ENCODE measurements at places on chromosomes 6 and 20.

- DNase-seq, result no peak
These were observed 52.6 kb downstream of the GINS1 start for GRCh38 chr20:25459916-25460535.

DNA sequence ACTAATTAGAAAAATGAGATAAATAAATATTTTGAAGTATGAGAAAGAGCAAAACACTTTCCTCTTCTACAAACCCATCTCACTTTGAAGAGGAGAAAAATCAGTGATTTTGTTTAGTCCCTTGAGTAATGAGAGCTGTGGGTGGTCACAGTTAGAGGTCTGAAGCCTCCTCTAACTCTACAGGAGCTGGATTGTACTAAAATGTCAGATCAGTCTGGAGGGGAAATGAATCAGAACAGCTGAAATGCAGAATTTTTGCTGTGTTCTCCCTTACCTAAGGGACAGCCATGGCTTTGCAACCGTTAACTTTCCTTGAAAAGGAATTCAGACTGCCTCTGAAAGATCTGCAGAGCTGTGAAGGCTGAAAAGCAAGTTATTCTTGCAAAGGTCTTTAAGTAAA, 11.4 kb upstream of the RFPL4B start:
- no peak for DNase-seq

DNA sequence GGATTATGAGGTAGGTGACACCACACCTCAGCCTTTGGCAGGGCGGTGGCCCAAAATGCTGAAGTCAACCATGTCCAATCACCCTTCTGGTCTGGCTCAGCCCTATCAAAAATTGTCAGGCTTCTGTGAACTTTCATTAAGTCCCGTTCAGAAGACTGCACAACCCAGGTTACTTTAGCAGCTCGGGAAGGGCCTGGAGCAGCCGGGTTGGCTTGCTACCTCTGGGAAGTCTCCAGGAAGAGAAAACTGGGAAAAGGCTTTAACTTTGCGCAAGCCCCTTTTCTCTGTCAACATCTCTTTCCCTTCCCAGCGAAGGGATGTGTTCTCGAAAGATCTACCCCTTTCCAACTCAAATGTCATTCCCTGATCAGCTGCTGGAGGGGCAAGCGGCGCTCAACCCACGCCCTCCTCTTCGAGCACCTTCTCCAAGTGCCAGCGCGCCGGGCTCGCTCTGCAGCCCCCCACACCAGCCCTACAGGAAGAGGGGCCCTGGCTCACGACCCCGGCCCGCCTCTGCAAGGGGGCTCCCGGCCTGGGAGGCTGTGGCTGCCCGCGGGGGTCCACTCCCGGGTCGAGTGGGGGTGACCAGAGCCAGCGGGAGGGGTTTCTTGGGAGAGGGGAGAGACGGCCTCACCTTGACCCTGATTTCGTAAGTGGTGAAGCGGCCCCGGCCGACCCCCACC, 573 bp downstream of the SNX3 start:
- DNase-seq, result no peak

DNA sequence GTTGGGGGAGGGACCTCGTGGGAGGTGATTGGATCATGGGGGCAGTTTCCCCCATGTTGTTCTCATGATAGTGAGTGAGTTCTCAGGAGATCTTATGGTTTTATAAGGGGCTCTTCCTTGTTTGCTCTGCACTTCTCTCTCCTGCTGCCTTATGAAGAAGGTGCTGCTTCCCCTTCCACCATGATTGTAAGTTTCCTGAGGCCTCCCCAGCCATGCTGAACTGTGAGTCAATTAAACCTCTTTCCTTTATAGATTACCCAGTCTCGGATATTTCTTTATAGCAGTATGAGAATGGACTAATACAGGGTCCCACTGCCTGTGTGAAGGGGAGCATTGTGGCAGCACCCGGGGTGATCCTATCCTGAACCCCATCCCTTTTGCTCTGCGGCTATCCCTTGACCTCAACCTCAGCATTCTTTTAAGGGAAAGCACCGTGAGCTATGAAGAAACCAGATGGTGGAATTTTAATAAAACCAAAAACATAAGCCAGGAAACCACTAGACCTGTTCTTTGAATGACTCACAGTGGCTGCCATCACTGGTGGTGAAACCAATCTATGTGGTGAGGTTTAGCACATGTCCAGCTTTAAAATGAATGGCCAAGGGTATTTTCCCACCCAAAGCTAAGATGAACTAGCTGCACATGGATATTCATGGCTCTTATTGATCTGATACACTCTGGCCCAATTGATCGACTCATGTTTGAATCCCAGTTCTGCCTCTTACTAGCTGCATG, 62.2 kb downstream of the ZDHHC14 start:
- no peak for DNase-seq

DNA sequence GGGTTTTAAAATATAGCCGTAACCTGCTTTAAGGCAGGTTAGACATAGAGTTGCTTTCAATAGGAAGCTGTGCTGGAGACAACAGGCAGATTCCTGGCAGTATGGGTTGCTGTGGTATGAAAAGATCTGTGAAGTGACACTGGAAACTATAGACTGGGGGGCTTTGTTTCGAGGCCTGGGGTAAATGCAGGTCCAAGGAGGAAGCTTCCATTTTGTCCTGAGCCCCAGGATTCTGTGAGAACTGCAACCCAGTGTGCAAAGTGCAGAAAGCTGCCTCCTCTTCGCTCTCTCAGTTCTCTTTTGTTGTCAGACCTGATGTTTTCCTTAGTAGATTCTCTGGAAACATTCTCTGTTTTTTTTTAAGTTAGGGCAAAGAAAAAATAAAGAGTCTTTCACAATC, 86.9 kb downstream of the LYRM4 start:
- no peak for DNase-seq

DNA sequence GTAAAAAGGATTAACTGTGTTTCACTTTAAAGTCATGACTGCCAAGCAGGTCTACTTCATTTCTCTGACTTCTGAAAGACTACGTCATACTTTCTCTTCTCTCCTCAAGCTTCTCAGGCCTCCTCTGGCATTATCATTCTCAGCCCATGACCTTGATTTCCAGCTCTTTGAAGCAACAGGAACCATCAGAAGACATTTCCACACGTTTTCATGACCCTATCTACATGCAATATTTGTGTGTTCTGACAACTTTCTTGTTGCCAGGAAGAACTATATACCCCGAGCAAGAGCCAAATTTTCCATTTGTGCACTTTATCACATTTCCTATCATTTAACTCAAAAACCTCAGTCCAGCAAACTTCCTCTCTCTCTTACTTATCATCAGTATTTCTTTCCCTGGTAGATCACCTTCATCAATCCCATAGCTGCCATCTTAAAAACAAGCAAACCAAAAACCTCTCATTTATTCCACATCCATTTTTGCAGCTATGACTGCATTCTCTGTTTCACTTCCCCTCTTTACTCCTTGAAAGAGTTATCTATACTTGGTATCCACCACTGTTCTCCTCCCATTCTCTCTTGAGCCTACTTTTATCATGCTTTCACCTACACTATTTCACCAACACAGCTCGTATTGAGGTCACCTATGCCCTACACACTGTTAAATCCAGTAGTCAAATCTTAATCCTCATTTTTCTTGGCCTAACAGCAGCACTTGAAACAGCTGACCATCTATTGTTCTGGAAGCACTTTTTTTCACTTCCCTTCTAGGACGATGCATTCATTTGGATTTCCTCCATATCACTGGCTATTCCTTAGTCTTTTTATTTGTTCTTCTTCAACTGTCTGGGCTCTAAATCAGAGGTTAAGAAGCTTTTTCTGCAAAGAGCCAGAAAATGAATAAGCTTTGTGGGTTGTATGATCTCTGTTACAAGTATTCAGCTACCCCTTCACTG, 47.1 kb downstream of the STX7 start:
- no peak for DNase-seq

GRCh38 chr6:33112148-33112547, 36.4 kb downstream of the HLA-DPB1 start:
- DNase-seq, result no peak

GRCh38 chr20:45039475-45039820, 61.5 kb downstream of the KCNS1 start:
- no peak for DNase-seq

DNA sequence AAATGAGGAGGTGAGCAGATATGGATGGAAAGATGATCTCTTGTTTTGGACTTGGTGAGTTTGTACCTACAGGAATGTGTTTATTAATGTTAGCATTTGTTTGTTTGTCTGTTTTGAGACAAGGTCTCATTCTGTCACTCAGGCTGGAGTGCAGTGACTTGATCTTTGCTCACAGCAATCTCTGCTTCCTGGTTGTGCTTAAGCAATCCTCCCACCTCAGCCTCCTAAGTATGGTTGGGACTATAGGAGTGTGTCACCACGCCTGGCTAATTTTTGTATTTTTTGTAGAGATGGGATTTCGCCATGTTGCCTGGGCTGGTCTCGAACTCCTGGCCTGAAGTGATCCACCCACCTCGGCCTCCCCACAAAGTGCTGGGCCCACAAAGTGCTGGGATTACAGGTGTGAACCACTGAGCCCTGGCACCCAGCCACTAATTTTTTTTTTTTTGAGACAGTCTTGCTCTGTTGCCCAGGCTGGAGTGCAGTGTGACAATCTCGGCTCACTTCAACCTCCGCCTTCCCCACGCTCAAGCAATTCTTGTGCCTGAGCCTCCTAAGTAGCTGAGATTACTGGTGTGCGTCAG, 7.1 kb downstream of the CASP8AP2 start:
- DNase-seq, result no peak

DNA sequence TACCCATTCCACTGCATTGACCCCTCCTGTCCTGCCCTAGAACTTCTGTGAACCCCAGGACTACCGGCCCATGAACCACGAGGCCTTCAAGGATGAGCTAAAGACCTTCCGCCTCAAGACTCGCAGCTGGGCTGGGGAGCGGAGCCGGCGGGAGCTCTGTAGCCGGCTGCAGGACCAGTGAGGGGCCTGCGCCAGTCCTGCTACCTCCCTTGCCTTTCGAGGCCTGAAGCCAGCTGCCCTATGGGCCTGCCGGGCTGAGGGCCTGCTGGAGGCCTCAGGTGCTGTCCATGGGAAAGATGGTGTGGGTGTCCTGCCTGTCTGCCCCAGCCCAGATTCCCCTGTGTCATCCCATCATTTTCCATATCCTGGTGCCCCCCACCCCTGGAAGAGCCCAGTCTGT, 8.7 kb downstream of the CDC25B start:
- DNase-seq, result no peak

DNA sequence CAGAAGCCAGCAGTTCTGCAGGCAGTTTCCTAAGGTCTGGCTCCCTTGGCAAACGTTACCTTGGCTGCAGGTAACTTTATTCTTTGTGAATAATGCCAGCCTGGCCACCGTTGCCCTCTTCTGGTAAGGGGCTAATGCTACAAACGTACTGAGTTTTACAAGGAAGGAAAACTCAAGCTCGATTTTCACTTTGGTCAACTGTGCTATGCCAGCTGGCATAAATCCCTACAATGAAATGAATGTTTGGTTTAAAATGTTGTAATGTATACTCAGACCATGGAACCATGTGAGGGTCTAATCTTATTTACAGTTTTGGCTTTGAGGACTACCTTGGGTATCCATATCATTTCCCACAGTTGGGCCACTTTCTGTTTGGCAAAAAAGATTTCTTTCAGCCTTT, 101.4 kb downstream of the SLX4IP start:
- DNase-seq, result no peak

GRCh38 chr6:85273046-85273445, 176.8 kb upstream of the NT5E start:
- DNase-seq, result no peak

DNA sequence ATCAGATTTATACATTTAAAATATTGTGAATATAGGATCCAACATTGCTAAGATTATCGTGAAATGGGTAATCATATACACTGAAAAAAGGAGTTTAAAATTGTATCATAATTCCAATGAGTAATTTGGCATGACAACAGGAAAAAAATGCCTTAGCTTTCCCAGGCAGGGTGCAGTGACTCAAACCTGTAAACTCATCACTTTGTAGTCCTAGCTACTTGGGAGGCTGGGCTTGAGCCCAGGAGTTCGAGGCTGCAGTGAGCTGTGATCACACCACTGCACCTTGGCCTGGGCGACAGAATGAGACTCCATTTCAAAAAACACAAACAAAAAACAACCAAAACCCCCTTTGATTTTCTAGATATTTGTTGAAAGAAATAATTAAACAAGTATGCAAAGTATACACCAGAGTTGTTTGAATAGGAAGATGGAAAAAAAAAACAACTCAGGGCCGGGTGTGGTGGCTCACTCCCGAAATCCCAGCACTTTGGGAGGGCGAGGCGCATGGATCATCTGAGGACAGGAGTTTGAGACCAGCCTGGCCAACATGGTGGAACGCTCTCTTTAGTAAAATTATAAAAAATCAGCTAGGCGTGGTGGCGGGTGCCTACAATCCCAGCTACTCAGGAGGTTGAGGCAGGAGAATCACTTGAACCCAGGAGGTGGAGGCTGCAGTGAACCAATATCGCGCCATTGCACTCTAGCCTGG, 98.7 kb downstream of the TRERF1 start:
- no peak for DNase-seq

- no peak for DNase-seq
These were observed 44.9 kb downstream of the SNAI1 start for GRCh38 chr20:50027611-50028105.

- DNase-seq, result no peak
These were observed 291.4 kb upstream of the RNF217 start for GRCh38 chr6:124670801-124671200.

- no peak for DNase-seq
These were observed 8.4 kb downstream of the UCKL1 start for GRCh38 chr20:63947638-63948456.

DNA sequence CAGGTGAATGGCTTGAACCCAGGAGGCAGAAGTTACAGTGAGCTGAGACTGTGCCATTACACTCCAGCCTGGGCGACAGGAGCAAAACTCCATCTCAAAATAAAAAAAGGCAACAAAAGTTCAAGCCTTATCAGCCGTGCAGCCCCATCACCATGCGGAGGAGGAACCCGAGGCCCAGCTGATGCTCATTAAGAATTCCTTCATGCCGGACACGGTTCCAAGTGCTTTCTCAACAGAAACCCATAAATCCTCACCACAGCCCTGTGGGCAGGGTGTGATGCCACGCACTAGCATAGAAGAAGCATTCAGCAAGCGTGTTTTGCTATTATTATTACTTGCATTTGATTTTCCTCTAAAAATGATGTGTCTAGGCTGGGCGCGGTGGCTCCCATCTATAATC, 56.3 kb downstream of the PREX1 start:
- DNase-seq, result no peak

DNA sequence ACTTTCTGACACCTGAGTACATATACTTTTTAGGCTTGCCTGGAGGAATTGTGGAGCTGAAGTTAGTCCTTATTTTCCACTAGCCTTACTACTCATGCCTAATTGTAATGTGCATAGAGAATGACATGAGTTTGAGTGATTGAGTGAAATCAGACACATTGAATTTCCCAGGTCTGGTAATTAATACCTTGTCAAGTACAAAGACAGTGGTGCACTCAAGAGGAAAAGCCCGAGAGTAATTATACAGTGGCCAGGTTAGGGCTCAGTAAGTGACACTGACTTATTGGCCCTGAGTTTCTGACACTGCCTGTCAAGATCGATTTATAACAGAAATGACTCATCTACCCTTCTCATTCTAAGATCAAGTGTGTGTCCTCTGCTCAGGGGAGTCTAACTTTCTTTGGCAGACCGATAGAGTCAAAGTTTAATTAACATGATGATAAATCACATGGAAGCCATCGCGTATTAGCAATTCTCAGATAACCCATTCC, 288.3 kb downstream of the TPBG start:
- no peak for DNase-seq

All from activated CD8-positive, alpha-beta memory T cell treated with anti-CD3 and anti-CD28 coated beads, Interleukin-2, amount 50 U/mL, for 48 hours (primary cell).